ENCODE measurements at places on chromosomes 3 and 15.

- no peak for DNase-seq
These were observed 78.1 kb downstream of the P3H2 start for GRCh38 chr3:190042558-190042957.

DNA sequence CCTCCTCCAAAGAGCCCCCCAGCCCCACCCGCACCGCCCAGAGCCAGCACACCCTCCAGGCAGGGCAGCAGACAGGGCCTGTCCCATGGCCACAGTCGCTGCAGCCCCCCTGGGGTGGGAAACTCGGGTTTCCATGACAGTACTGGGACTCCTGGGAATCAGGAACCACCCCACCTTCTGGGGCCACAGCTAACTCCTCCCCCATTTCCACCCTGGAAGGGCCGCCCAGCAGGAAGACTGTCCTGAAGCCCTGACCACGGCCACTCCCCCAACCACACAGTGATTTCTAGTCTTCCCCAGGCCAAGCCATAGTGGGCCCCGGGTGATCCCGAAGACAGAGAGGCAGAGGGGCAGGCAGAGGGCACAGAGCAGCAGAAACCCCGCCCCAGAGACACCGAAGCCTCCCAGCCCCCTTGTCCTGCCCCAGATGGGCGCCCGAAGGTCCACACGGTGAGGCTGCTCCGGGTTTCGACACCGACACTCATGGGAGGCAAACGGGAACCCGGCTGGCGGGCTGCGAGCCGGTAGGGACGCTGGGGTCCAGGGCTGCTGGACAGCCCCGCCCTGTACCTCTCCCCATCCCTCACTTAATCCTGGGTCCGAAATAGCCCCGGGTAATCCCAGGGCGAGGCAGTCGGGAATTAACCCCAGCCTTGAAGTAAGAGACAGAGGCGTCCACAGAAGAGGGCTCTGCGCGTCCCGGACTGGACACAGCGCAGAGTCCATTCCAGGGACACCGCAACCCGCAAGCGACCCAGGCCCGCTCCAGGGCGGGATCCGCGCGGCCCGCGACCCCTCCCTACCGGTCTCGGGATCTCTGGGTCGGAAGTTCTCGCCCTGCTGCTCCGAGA, 138.4 kb downstream of the NUP210 start:
- DNase-seq: no peak

DNA sequence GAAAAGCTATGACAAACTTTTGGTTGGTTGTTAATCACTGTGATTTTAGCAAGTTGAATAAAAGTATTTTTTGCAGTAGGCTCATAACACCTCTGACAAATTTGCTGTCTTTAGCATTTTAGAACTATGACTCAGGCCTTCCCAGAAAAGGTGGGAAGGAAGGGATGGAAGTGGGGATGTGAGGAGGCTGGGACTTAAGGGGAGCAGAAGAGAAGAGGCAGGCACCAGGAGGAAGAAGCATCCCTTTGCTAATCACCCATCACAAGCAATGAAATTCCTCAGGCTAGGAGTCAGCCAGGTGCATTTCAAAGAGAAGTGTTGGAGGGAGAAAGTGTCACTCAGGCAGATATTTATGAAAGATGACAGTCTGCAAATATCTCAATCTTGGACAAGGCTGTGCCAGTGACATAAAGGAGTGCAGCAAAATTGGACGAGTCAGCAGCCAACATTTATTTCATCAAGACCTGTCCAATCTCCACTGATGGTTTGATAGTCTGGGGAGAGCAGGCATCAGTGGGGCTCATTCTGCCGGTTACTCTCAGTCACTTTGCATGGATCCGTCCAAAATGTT, 337.3 kb upstream of the ARRDC4 start:
- DNase-seq: no peak

DNA sequence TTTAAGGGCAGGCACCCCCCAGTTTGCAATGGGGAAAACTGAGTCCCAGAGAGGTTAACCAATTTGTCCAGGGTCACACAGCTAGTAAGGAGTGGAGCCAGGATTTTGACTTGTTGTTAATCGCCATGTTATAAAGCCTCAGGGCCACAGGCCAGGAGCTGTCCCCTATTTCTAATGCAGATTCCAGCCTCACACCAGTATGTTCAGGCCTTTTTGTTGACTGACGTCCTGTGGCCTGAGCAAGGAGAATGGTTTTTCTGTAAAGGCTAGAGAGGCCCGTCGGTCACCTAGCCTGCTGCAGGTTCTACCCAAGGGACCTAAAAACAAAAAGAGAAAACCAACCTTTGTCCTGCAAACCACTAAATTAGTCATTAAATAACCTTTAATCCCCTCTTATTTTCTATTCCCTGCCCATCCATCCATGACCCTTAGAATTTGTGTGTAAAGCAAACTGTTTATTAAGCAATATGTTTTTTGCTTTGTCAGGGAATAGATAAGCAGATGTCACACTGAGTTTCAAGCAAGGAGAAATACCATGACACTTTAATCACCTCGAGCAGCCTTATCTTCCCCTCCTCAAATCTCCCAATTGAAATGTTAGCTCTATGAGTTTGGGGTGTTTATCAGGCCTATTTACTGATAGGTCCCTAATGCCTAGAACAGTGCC, 14.1 kb downstream of the ACOX2 start:
- no peak for DNase-seq

- no peak for DNase-seq
These were observed 707 bp upstream of the FAM81A start for GRCh38 chr15:59437142-59437816.

GRCh38 chr3:48919215-48920138, 835 bp downstream of the ARIH2 start:
- peak; percentile 15 for DNase-seq

GRCh38 chr3:46948830-46949671, 27.5 kb downstream of the CCDC12 start:
- DNase-seq: no peak

GRCh38 chr15:66651198-66651597, 50.8 kb upstream of the SMAD6 start:
- DNase-seq: no peak

DNA sequence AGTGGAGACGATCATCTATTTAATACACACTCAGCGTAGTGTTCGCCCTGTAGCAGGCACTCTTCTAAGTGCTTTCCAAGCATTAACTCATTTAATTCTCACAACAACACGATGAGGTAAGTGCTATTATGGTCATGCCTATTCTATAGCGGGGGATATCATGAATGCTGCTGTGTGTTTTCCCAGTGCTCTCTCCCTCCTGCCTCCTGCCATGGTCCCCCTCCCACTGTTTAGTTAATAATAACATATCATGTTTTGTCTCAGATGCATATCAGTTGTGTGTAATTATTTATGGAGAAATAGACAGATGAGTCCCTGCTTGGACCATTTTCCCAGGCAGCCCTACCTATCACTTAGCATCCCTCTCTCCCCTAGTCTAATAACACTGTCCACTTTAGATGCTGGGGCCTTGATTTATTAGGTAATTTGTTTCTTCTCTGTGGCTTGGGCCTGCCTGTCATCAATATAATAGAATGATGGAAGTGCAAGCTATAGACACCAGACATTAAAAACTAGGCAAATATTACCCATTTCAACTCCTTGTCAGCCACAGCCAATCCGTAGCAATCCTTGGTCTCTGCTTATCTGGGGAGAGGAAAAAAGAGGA, 122.9 kb upstream of the TLE3 start:
- no peak for DNase-seq

DNA sequence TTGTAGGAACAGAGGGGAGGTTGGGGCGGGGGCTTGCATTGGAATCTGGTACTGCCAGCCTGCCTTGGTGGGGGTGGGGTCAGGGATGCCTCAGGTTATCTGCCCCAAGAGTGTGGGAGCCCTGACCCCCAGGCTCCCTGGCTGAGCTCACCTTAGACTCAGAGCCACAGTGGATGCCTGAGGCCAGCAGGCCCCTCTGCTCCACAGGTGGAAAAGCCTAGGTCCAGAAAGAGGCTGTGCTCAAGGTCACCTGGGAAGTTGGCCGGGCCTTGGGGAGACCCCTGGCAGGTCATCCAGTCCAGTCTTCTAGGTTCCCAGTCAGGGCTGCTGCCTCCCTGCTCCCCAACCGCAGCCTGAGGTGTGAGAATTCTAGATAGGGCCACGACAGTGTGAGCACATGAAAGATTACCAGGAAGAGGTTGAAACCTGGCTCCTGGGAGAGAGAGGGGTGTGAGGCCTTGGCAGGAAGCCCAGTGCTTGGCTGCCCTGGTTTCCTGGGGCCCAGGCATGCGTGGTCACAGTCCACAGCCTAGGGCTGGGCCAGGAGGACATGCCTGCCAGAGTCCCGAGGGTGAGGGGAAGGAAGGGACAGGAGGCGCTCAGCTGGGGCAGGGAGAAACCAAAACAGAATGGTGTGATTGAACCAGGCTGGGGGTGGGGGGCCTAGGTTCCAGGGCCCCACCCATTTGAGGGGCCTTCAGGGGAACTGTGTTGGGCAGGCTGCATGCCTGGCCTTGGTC, 4.9 kb downstream of the HDAC11 start:
- DNase-seq: no peak

DNA sequence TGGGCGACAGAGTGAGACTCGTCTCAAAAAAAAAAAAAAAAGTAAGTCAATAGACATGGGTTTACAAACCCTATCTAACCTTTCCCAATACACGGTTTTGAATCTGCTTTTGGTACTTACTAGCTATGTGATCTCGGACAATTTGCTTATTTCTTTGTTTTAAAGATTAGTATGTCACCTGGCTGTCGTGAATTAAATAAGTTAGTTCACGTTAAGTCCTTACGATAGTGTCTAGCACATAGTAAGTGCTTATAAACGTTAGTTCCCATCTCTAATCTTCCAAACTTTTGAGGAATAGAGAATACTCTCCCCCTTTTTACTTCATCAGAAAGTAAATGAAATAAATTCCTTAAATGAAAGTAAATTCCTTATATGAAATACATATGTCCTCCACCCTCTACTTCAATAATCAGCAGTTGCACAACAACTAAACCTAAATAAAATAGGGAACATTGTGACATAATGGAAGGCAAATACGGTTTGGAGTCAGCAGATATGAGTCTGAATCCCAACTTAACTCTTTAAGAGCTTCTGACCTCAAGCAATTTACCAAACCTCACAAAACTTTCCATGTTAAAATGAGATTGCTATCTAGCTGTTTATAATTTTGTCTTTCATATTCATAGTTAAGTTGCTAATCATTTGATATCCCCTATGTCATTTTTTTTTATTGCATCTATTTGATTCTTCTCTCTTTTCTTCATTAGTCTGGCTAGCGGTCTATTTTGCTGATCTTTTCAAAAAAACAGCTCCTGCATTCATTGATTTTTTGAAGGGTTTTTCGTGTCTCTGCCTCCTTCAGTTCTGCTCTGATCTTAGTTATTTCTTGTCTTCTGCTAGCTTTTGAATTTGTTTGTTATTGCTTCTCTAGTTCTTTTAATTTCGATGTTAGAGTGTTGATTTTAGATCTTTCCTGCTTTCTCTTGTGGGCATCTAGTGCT, 134.6 kb downstream of the PEAK1 start:
- DNase-seq: no peak

GRCh38 chr3:154656486-154656885, 226.5 kb upstream of the GPR149 start:
- no peak for DNase-seq

- DNase-seq: no peak
These were observed 87.3 kb downstream of the PGPEP1L start for GRCh38 chr15:98920091-98920880.

- DNase-seq: no peak
These were observed 4.2 kb downstream of the MAPKBP1 start for GRCh38 chr15:41778521-41778920.

- no peak for DNase-seq
These were observed 8.9 kb upstream of the CNTN3 start for GRCh38 chr3:74623261-74623836.

DNA sequence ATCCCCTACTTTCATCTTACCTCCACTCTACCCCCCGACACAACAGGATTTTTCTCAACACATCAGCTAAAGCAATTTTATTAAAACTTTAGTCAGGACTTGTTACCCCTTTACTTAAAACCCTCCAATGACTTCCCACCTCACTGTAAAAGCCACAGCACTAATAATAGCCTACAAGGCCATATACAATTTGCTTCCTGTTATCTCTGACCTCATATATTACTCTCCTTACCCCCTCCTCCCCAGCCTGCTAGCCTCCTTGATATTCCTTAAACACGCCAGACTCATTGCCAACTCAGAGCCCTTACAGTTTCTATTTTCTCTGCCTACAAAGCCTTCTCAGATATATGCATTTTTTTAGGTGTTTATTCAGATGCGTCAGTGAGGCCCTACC, 54.4 kb downstream of the DCUN1D1 start:
- no peak for DNase-seq

- DNase-seq: no peak
These were observed 39.6 kb upstream of the IP6K2 start for GRCh38 chr3:48756640-48757039.

- DNase-seq: no peak
These were observed 420.6 kb downstream of the TBL1XR1 start for GRCh38 chr3:176776622-176777175.

DNA sequence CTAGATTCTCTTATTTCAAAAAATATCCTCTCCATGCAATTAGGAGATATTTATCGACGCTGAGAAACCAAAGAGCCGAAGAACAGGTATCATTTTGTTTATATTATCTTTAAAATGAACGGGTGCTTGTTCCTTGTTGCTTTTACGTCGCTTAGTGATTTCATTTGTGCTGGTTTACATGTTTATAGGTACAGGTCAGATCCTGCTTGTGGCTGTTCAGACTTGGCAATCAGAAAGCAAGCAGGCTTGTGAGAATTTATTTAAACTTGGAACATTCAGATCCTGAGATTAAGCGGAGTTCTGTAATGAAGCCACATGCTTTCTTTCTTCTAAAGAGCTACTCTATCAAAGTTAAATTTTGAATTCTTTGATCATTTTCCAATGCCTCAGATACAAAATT, 43.0 kb upstream of the ATP2C1 start:
- DNase-seq: no peak

- no peak for DNase-seq
These were observed 259.3 kb downstream of the NAALADL2 start for GRCh38 chr3:175118382-175118941.

DNA sequence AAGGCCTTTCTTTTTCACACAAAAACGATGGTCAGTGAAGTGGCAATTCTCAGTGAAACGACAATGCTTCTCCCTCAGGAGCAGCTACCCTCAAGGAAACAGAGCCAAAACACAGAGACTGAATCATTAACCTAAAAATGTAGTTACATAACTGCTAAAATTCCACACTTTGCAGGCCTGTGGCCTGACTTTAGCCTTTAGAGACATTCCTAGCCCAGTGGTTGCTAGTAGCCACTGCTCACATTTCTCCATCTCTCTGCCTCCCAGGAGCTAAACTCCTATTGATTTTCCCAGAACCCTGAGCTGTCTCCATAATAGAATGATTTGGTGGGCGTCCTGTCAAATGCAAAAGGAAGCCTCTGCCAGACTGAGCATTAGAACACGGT, 630.1 kb upstream of the KCNMB2 start:
- DNase-seq: no peak

DNA sequence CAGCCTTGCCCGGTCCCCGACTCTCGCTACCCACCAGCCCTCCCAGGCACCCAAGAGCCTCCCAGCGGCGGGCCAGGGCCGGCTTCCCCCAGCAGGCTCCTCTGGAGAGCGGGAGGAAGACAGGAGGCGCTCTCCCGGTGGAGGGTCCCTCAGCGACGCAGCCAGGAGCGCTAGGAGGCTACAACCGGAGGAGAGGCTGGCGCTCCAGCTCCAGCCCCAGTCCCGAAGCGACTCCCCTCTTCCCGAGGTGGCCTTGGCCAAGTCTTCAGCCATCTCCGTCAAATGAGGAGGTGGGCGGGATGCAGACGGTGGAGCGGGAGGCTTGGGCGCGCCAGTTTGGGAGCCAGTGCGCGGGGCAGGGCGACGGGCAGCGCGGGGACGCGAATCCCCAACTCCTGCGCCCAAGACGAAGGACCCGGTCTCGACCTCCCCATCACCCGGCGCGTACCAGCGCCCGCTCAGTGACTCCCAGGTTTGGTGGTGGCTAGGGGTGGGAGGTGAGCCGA, 722 bp downstream of the CHRNA3 start:
- DNase-seq: no peak

Data from activated CD8-positive, alpha-beta memory T cell treated with anti-CD3 and anti-CD28 coated beads for 1 hour (primary cell).